ENCODE measurements at places on chromosomes 7 and 10. TPM values are rescaled to one million over a fixed set of nuclear protein-coding genes. Genes with fewer than 3 reads are reported as not detected.

Gene RBP4
- 1.9 TPM for total RNA-seq

Gene SEMA3A
- total RNA-seq = 118 TPM

Gene GPRIN2
- total RNA-seq = not detected

Gene ANKRD61
- total RNA-seq = not detected

Gene PKD1L1
- total RNA-seq = under 0.01 TPM

Gene PDZD7
- 0.27 TPM for total RNA-seq

Gene ASIC3
- not detected for total RNA-seq

Data from fibroblast of the aortic adventitia (primary cell).